ENCODE measurements at places on chromosomes 1 and 21. TPM values are rescaled to one million over a fixed set of nuclear protein-coding genes. Genes with fewer than 3 reads are reported as not detected.

SNX7 gene
- 45.0 TPM for total RNA-seq

ADAMTSL4 gene
- total RNA-seq = 3.5 TPM

SYF2 gene
- 34.9 TPM for total RNA-seq

KLF17 gene
- total RNA-seq = not detected

OPTC gene
- total RNA-seq = not detected

Measured in placental epithelial cell (primary cell).